H9 (cell line): ENCODE measurements at places on chromosomes 11 and 22.

DNA sequence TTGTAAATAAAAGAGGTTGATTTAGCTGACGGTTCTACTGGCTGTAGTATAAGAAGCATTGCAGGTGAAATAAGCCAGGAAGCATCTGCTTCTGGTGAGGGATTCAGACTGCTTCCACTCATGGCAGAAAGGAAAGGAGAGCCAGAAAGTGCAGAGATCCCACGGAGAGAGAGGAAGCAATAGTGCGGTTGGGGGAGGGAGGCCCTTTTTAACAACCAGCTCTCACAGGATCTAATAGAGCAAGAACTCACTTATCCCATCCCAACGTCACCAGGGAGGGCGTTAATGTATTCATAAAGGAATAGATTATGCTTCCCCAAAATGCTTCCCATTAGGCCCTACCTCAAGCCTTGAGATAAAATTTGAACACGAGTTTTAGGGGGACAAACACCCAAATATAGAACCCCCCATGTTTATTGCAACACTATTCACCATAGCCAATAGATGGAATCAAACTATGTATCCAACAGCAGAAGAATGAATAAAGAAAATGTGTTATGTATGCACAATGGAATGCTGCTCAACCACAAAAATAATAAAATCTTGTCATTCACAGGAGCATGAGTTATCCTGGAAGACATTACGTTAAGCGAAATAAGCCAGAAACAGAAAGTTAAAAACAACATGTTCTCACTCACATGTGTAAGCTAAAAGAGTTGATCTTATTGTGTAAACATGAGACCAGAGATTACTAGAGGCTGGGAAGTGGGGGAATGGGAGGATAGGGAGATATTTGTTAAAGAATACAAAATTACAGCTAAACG is 908.3 kb upstream of the ANO3 start:
- no peak for DNase-seq

DNA sequence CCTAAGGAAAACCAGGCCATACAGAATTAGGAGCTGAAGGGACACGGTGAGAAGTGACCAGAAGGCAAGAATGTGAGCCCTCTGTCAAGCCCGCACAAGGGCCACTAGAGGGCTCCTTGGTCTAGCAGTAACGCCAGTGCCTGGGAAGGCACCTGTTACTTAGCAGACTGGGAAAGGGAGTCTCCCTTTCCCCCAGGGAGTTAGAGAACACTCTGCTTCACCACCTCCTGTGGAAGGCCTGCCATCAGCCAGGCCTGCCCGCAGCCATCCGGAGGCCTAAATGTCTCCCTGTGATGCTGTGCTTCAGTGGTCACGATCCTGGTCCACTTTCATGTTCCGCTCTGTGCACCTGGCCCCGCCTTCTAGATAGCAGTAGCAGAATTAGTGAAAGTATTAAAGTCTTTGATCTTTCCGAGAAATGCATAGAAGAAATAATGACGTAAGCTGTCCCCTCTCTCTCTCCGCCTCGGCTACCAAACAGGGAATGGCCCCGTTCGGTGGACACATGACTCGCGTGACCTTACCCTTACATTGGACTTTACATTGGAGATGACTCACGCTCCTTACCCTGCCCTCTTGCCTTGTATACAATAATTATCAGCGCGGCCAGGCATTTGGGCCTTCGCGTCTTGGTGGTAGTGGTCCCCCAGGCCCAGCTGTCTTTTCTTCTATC is 10.7 kb upstream of the GSTP1 start:
- peak; percentile 77 for DNase-seq

DNA sequence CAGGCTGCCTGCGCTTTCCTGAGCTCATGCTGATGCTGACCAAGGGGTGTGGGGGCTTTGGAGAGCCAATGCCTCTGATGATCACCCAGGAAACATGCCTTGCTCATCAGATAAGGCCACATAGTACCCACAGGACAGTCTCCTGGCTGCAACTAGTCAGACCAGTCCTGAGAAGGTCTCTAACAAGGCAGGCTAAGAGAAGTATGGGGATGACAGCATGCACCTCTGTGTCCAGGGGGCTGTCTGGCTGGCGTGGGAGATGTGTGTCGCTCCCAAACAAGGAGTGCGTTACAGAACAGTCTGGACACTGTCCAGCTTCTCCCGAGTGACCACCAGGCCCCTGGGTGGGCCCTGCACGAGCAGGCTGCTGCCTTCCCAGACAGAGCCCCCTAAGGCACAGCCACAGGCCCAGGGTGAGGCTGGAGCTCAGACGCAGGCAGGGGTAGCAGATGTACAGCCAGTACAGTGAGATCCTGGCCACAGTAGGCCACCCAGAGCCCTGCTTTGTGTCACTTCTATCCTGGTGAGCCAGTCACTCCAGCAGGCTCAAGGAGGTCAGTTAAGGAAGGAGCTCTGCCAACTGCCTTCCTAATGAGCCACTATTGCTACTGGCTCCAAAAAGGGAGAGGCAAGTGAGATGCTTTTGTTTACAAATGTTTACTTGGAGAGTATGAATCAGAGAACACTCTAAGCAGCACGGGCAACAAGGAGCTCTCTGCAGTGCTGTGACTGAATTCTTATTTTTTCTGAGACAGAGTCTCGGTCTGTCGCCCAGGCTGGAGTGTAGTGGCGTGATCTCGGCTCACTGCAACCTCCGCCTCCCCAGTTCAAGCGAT is 66.0 kb upstream of the CLTCL1 start:
- no peak for DNase-seq

DNA sequence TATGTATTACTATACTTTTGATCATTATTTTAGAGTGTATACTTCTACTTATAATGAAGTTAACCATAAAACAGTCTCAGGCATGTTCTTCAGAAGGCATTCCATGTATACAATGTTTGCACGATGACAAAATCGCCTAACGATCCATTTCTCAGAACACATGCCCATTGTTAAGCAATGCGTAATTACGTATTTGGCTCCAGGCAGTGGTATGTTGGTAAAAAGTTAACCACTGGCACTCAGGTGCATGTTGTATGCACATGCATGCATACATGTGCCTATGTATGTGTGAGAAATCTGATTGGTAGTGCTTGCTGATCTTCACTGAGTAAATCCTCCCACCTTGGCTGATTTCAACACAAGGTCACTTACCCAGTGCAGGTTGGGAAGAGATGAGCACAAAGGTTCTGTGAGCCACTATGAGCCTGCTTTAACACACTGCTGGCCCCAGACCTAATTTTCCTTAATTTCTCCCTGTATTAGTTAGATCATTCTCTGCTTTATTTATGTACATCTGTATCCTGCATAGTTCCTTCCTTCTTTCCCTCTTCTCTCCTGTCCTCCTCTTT is 164.6 kb downstream of the ARHGAP42 start:
- no peak for DNase-seq

DNA sequence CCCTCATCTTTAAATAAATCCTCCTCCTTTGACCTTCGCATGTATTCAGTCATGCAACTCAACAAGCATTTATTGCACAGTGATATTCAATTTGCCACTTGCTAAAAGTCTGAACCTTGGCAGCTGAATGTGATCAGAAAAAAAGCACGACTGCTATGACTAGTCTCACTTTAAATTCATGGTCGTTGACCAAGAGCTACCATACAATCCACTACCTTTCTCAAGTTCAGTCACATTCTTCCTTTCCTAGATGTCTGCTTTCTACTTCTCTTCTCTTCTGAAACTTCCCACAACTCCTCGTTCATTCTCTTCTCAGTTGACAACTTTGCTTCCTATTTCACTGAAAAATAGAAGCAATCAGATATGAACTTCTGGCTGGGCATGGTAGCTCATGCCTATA is 2.0 kb upstream of the SAA1 start:
- no peak for DNase-seq

DNA sequence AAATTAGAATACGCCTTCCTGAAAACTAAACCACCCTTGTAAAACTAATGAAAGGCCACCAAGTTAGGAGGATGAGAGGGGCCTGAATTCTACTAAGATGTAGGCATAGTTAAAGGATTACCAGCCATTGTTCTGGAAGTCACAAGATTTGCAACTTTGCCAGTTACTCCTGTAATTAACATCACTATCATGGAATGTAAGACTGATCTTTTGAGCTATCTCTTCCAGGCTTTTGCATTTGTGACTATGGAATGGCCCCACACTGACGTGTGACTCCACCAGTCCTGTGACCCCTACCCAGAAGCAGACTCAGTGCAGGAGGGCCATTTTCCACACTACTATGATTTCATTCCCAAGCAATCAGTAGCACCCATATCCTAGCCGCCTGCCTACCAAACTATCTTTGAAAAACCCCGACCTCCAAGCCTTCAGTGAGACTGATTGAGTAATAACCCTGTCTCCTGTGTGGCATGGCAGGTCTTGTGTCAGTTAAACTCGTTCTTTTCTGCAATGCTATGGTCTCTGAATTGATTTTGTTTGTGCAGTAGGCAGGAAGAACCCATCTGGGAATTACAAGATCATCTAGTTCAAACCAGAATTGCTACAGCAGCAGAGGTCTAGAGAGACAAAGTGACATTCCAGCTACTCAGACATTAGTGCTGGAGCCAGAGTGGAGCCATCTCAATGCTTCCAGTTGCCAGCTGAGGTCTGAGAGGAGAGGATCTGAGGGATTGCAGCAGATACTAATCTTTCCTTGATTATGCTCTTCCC is 1.9 kb upstream of the CTSF start:
- DNase-seq, result peak; percentile 43
